Caco-2 (cell line): ENCODE measurements at places on chromosomes 7 and 10. TPM values are rescaled to one million over a fixed set of nuclear protein-coding genes. Genes with fewer than 3 reads are reported as not detected.

DNA sequence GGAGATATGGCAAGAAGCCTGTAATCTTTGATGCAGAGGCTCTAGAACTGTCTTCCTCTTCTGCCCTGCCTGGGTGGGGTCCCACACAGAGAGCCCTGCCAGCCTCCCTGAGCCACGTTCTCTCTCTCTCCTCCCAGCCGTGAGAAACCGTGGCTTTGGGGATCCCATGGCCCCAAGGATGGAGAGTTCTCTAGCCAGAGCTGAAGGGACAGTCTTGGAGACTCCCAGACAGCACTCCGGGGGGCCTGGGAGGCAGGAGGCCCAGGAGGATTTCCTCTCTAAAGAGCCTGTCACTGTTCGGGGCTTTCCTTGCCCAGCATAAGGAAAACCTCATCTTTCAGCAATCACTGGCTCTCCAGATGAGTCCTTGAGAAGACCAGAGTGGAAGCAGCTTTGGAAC, 227.1 kb downstream of the ARHGAP12 start:
- no peak overlapping the region for H3K27ac ChIP-seq
- DNase-seq: no peak
- H3K27me3 ChIP-seq: no peaks in the 10 kb centered on the region
- H3K4me1 ChIP-seq: no peaks in the 10 kb centered on the region
- H3K36me3 ChIP-seq: no peaks in the 10 kb centered on the region
- no peak overlapping the region for H3K4me3 ChIP-seq

Gene ATOH7
- 0.21 and 0.54 TPM in 2 replicates for total RNA-seq

DNA sequence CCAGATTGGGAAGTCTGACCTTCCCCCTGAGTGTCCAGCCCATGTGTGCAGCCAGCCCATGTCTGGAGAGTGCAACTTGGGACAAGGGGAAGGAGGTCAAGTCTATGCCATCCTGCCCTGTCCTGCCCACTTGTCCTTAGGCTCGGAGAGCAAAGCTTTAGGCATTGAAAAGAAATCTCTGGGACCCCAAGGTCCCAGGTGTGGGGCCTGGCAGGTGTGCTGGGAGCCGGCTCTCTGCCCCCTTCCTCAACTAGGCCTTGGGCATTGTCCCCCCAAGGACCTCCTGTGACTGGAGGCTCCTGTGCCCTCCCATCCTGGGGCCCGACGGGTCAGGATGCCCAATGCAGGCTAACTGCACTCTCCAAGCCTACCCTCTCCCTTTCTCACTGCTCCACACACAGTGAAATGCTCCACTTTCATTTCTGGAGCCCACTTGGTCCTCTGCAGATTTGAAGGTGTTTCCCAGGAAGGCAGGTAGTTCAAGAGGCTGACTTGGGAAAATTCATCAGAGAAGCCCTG, 124.7 kb downstream of the PTPN20 start:
- peaks cover 15% of the 10 kb centered on the region for H3K4me1 ChIP-seq
- no peak overlapping the region for H3K4me3 ChIP-seq
- no peaks in the 10 kb centered on the region for H3K36me3 ChIP-seq
- H3K27me3 ChIP-seq: no peaks in the 10 kb centered on the region

GRCh38 chr7:139054101-139054500, 18.3 kb upstream of the ZC3HAV1L start:
- no peaks in the 10 kb centered on the region for H3K27me3 ChIP-seq
- H3K4me1 ChIP-seq: no peaks in the 10 kb centered on the region
- H3K4me3 ChIP-seq: no peak overlapping the region
- DNase-seq: no peak
- H3K27ac ChIP-seq: no peak overlapping the region

- H3K4me1 ChIP-seq: no peaks in the 10 kb centered on the region
- no peak for DNase-seq
- no peak overlapping the region for H3K27ac ChIP-seq
- H3K27me3 ChIP-seq: no peaks in the 10 kb centered on the region
- H3K4me3 ChIP-seq: no peak overlapping the region
- H3K36me3 ChIP-seq: no peaks in the 10 kb centered on the region
Measured at GRCh38 chr7:50699143-50699542, 83.6 kb downstream of the GRB10 start.

Gene LRRN3
- 0.68 and 0.77 TPM in 2 replicates for total RNA-seq

DNA sequence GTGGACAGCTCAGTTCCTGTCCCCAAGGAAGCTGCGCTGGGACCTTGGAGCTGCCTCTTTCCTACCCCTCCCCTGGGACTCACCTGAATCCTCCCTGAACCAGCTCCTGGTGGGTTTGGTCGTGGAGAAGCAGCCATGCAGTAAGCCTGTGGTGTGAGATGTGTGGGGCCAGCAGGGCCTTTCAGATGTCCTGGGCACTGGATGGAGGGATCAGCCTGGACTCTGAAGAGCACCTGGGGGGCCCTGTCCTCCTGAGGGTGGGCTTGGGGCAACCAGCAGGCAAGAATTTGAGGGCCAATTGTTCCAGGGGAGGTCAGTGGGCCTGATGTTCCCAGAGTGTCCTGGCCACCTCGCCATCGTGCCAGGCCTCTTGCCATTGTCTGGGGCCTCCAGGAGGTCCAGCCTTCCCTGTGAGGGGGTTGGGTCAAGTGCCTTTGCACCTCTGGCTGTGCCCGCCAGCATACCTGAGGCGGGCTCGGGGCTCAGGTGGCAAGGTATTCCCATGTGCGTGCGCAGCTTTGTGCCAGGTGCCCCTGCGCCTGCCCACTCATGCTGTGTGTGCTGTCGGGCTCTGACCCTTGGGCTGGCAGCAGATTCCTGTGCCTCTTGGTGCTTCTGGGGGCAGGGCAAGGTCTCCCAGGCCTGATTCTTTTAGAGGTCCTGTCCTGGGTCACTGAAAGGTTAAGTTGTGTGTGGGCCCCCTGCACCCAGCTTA, 7.3 kb downstream of the TRIM8 start:
- no peak overlapping the region for H3K27ac ChIP-seq
- no peak overlapping the region for H3K4me3 ChIP-seq
- DNase-seq: no peak
- peaks cover 4% of the 10 kb centered on the region; the same call in 1 of the 2 replicates for H3K4me1 ChIP-seq
- no peaks in the 10 kb centered on the region for H3K27me3 ChIP-seq
- H3K36me3 ChIP-seq: peaks cover 5% of the 10 kb centered on the region

Gene TMEM213
- total RNA-seq: not detected in 2 replicates

DNA sequence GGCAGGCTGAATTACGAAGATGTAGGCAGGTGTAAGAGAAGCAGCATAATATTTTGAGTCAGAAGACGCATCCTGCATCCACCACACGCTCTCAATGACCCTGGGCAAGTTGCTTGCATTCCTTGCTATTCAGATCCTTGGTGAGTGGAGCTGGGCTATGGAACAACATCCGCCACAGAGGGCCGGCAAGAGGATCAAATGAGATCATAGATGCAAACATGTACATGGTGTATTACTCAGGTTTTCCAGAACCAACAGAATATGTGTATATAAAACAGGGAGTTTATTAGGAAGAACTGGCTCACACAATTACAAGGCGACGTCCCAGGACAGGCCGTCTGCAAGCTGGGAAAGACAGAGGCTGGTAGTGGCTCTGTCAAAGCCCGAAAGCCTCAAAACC, 51.5 kb downstream of the ADAM12 start:
- no peak overlapping the region for H3K4me3 ChIP-seq
- no peaks in the 10 kb centered on the region for H3K4me1 ChIP-seq
- H3K27ac ChIP-seq: no peak overlapping the region
